ENCODE measurements at places on chromosomes 2 and 18. TPM values are rescaled to one million over a fixed set of nuclear protein-coding genes. Genes with fewer than 3 reads are reported as not detected.

DNA sequence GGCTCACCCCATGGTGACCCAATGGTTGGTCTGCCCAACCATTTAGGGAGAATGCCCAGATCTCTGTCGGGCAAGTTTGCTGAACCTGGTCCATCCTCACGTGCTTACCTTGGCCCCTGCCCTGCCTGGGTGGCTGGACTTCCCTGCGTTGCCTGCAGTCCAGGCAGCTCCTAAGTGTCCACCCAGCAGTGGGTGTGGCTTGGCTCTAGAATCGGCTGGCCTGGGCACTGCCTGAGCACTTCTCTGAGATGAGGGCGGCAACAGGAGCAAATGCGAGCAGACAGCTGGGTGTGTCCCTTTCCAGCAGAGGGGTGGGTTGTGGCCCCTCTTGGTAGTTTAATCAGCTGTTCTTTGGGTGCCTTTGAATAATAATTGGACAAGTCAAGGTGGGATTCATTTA is 11.3 kb downstream of the PCARE start:
- no peak for DNase-seq

DNA sequence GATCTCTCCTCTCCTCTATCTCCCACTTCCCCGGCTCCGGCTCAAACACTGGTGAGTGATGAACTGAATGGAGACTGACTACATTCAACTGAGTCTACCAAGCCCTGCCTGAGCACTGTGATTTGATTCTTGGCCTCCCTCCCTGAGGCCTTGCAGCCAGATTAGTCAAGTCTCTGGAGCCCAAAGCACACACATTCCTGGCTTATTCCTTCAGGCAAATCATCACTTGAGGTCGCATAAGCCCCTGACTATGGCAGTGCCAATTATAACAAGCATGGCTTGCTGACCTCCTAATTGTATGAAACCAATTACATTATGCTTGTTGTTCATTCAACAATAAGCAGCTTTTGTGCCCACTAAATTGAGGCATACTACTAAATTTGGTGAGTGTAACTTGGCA is 34.6 kb downstream of the EFEMP1 start:
- DNase-seq = no peak

DNA sequence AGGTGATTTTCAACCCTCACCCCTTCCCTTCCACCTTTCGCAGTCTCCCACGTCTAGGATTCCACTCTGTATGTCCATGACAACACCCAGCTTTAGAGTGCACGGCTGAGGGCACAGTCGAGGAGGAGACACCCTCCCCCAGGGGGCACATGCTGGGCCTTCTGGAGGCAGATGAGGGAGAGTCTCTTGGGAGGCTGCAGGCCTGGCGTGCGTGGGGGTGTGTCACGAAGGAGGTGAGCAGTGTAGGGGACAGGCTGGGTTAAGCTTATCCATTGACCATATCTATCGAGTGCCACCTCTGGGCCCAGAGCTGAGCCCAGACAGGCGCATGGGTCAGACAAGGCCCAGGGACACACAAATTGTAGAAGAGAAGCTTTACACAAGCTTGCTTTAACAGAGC is 18.8 kb downstream of the PROC start:
- no peak for DNase-seq

GRCh38 chr2:9178110-9178903 is 28.3 kb upstream of the ASAP2 start:
- DNase-seq = no peak

DNA sequence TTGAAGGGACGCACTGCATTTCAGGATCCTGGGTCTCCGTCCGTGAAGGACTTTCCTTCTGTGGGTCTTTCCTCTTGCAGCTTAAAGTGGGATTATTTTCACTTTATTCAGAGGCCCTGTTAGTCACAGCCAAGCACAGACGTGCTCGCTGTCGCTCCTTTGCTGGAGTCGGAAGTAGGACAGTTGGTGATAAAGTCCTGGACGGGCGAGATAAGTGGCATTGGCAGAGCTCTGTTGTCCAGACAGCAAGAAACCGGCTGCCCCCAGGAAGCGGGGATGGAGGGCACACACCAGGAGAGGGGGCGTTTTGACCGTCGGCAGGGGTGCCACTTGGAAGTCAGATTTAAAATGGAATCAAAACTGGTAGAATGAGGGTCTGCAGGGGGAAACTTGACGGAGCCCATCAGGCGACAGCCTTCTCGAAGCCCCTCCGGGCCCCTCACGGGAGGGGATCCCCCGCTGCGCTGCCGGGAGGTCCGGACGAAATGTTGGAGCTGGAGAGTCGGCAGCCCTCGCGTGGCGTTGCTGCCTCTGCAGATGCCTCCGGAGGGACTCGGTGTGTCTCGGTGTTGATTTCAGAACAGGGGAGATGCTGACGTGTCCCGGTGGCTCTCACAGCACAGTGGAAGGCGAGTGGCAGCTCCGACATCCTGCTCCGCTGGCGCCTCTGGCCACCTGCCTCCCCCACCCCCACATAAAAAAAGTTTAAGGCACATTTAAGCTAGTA is 124.2 kb downstream of the NFATC1 start:
- DNase-seq = no peak

DNA sequence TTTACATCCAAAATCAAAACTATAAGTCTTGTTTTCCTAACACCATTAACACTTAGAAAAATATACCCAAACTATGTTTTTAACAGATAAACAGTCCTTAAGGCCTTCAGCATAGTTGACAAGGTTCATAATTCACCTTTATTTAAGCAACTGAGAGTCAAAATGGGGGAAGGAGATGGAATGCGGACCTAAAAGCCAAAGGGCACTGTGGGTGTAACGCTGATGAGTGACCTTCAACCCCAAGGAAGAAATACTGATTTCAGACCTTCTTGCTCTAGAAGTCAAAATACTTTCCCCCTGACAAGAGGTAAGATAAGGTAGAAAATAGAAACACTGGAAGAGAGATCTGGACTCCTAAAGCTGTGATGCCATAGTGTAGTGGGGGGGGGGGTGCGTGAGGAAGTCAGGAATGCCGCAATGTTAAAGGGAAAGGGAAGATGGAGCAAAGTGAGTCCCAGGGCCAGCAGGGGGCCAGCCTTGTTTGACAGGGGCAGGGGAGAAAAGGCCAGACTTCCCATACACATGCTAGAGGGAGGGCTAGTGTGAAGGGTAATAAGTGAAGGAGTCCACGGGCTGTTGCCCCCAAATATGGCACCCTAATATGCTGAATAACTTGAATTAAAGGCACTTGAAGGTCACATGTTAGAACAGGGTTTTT is 31.4 kb downstream of the CCDC93 start:
- no peak for DNase-seq

- no peak for DNase-seq
Observed at GRCh38 chr2:133602538-133602937, 34.3 kb upstream of the NCKAP5 start.

GRCh38 chr2:97011977-97012569 is 25.7 kb upstream of the FAM178B start:
- DNase-seq = no peak

DNA sequence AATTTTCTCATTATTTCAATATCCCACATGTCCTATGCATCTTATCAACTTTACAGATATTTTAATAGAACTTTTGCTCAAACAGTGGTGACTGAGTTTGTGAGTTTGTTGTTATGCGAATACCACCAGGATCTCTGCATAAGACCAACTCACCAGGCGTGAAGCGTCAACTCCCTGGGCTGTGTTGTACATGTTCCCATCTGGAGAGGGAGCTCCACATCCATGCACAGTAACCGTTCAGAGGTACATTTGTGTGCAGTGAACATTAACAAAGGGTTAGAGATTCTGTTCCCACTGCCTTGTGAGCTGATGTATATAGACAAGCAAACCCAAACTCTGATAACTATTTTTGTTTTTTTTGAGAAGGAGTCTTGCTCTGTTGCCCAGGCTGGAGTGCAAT is 188.7 kb downstream of the MYT1L start:
- DNase-seq = no peak

- no peak for DNase-seq
Observed at GRCh38 chr2:54836477-54836876, 113.0 kb downstream of the EML6 start.

DNA sequence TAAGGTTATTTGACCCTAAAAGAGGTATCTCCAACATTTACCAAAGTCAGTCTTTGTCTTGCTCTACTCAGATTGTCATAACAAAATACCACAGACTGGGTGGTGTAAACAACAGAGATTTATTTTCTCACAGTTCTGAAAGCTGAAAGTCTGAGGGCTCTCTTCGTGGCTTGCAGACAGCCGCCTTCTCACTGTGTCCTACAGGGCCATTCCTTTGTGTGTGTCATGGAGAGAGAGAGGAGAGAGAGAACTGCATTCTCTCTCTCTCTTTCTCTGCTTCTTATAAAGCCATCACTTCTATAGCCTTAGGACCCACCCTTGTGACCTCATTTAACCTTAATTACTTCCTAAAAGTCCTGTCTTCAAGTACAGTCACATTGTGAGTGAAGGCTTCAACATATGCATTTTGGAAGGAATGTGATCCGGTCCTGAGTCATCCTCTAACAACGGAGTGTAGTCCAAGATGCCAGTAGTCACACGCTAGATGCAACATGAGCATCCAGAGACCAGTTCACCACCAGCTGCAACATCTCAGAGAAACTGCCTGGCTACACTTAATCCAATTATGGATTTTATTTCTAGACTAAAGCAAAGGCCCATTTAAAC is 130.2 kb downstream of the CD226 start:
- DNase-seq = no peak

DNA sequence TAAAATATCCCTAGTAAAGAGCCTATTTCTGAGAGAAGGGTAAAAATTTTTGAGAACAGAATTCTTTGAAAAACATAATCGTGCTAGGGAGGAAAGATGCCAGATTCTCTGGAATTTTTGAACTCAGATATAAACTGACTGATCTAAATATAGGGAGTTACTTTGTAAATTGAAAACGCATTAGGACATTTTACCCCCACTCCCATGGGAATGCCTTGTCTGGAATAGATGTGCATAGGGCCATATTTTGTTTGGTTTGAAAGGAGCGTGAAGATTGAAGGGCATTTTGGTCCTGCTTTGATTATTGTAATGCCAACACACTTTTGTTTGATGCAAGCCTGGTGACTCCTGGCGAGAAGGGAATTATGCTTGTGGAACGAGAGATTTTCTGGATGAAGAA is 158.7 kb upstream of the DPP10 start:
- DNase-seq = no peak

DNA sequence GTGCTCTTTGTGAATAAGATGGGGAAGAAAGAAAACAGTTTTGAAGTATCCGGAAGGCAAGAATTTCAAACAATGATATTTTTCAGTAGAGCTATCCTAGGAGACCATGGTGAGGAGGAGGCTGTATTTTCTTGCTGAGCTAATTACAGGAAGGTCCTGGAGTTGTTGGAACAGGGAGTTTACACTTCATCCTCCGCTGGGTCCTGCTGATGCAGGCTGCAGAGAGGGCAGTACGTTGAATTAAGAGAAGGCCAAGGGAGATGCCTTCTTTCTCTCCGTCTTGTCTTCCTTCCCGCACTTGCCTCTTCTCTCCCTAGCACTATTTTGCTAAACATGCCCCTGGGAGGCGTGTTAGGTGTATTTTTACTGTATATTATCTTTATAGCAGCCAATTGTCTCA is 60.0 kb upstream of the EDAR start:
- no peak for DNase-seq

- DNase-seq = peak; percentile 82
Observed at GRCh38 chr2:233387667-233388528, 33.6 kb downstream of the DGKD start.

DNA sequence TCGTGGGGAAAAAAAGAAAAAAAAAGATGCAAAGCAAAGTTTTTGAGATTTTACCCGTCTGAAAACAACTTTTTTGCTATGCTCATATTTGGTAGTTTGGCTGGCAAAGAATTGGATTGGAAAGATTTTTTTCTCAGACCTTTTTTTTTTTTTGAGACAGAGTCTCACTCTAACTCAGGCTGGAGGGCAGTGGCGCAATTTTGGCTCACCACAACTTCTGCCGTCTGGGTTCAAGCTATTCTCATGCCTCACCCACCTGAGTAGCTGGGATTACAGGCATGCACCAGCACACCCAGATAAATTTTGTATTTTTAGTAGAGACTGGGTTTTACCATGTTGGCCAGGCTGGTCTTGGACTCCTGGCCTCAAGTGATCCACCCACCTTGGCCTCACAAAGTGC is 56.3 kb upstream of the TANC1 start:
- DNase-seq = no peak

DNA sequence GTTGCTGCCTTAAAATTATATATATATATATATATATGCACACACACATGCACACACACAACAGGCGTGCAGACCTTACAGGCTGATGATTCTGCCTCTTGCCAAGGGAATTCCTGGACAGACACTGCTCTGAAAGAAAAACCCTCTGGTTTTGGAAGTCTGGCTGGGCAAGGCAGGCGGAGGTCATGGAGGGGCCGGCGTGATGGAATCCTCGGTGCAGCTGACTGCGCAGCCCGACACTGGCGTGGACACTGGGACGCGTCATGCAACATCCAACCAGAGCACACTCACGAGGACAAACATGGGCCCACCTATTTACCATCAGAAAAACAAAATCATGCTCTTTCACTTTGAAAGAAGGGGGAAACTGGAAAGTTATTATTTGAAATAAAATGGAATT is 235.3 kb downstream of the ZNF516 start:
- DNase-seq = no peak

DNA sequence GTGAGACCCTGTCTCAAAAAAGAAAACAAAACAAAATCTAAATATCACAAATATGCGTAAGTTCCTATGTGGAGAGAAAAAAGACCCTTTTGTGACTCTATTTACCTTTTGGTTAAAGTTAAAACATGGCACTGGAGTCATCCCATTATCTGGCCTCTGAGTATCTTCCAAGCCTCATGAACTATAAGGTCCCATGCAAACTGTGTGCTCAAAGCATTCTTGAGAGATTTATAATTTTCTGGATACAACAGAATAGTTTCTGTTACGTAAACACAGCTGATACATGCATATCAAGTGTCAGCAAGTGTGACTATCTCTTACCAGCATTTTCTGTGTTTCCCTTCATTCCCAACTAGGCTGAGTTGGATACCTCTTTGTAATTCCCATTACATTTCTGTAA is 8.8 kb upstream of the NOSTRIN start:
- DNase-seq = no peak

- DNase-seq = no peak
Observed at GRCh38 chr2:102262216-102263129, 48.9 kb upstream of the IL1RL1 start.

The SLC35F6 gene
- total RNA-seq = 17.5 TPM

The FNDC4 gene
- 45.7 TPM for total RNA-seq

The PAIP2B gene
- 20.4 TPM for total RNA-seq

The GPN1 gene
- 31.4 TPM for total RNA-seq

The GREB1 gene
- total RNA-seq = 3.7 TPM

The STPG4 gene
- 0.41 TPM for total RNA-seq

The PCARE gene
- total RNA-seq = not detected

The IL36B gene
- total RNA-seq = not detected
